NCI-H2029 treated with DMSO at 0.1 percent for 48 hours (cell line): ENCODE measurements at places on chromosomes 5 and 9.
A peak's percentile ranks its signal among the peaks of the same experiment; 100 is the strongest.

GRCh38 chr5:93580927-93581445 lies at the start of gene NR2F1-AS1:
Gene NR2F1-AS1 (minus strand): TSS chr5:93581219.
- no peak for DNase-seq

DNA sequence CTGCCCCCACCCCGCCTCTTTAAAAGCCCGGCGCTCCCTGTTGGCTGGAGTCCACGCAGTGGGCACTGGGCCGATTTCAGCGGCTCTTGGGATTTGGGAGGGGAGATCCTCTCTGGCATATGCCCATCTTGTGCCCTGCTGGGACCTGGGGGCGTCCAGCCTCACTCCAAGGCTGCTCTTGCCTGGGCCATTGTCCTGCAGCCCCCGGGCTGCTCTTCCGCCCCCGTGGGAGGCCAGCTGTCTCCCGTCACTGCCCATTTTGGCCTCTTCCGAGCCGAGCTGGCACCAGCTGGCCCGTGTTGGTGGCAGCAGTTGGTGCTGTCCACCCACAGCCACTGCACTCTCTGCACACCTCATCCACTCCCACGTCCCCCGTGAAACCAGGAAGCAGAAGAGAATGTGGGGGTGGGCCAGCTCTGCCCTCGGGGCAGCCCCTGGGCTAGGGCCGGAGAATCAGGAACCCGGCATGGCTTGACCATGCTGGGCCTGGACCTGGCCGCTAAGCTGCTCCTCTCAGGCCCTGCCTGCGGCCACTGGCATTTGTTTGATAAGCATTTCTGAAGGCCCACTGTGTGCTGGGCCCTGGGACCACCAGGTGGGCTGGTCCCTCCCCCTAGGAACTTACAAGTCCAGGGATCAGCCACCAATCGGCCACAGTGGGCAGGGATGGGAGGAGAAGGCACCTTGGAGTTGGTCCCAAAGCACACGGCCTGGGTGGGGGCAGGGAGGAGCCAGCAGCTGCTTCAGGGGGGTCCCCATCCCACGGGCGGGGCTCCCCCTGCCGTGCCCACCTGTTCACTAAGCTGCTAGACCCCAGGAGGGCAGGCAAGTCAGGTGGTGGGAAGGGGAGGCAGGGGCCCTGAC lies 2.2 kb downstream of the C8G start:
- DNase-seq: no peak

GRCh38 chr5:60521376-60522291 lies 178.3 kb downstream of the DEPDC1B start:
- DNase-seq: no peak

GRCh38 chr9:91991721-91992341 lies 41.8 kb upstream of the ROR2 start:
- DNase-seq: no peak

DNA sequence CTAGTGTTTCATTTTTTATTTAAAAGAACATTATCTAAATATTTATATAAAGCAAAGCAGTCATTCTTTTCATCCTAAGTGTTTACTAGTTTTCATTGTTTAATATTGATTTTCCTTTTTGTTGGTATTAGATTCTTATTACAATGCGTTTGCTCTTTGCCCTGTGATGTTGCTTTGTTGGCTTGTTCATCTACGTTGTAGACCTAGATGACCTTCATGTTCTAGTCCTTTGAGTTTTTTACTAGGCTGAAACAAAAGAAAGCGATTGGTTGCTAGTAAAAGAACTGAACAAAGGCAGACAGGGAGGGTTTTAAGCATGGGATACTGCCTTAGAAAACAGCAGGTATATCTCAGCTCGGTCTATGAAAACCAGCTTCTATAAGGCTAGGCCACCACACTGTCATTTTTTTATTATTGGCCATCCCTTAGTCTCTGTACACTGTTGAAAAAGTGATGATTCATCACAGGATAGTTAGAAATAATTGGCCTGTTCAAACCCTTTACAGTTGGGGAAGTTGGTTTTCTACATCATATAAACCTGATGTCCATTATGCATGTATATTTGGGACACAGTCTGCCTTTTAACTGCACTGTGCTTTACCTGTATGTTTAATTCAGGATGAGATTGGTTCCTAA lies 119.0 kb downstream of the ZCCHC7 start:
- DNase-seq: no peak

GRCh38 chr5:92309336-92309991 lies 926.3 kb upstream of the ARRDC3 start:
- DNase-seq: peak; percentile 6

- DNase-seq: no peak
Observed at GRCh38 chr9:371349-371748, 156.7 kb downstream of the DOCK8 start.

DNA sequence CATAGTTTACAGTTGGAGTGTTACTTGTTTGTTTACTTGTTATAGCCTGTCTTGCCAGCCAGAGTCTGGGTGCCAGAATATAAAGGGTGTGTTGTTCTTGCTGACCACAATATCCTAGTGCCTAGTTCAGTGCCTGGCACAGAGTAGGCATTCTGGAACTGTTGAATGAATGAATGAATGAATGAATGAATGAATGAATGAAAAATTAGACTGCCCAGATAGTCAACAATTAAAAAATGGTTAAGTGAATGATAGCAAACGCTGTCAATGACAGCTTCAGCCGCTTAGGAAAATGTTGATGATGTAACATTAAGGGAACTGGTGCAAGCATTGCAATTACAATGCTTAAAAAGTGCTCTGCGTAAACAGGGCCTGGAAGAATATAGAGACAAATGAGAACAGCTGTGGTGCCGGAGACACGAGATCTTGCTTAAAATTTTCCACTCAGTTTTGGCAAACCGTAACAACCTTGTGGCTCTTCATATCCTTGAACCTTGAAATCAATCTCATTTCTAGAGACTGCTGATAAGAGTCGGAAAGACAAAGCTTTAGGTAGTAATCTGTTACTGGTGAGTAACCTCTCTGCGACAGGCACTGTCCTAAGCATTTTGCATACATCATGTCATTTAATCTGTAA lies 4.7 kb upstream of the TTLL11 start:
- DNase-seq: no peak

GRCh38 chr5:67857502-67857901 lies 358.1 kb upstream of the PIK3R1 start:
- DNase-seq: no peak

DNA sequence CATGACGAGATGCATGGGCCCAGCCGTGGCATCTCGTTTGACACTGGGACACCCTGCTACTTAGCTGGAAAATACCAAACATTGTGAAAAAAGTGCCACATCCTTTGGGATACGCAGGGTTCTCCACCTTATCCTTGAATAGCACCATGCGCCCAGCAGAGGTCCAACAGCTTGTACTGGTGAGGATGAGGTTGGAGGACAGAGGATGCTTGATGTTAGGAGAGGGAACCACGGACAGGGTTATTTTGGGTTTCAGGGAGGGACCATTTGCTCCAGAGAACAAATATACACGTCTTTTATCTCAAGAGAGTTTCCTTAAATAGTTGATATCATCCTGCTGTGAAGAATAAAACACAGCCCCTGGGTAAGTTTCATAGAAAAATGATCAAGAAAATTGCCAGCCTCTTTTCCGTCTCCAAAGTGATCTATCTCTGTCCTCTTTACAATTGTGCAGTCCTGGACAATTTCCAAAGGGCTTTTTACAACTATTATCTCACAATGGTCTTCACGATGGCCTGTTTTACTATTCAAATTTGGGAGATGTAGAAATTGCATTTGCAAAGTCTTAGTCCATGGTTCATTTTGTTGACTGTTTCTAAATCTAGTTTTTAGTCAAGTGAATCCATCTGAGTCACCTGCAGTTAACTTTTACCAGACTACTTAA lies 19.9 kb upstream of the FRRS1L start:
- no peak for DNase-seq

DNA sequence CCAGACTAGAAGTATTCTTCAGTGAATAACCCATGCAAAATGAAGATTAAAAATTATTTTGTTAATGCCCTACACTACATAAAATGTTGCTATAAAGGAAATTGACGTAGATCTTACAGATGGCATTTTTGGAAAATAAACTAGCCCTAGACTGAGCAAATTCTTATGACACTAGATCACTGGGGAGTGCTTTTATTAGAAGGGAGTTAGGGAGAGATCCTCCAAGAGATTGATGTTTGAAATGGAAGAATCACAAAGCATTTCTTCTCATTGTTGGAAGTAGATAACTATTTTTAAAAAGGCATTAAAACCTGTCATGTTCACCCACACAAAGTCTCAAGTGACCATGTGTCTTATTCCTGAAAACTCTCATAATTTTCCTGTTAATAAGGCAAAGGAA lies 351.1 kb upstream of the TLE4 start:
- no peak for DNase-seq

DNA sequence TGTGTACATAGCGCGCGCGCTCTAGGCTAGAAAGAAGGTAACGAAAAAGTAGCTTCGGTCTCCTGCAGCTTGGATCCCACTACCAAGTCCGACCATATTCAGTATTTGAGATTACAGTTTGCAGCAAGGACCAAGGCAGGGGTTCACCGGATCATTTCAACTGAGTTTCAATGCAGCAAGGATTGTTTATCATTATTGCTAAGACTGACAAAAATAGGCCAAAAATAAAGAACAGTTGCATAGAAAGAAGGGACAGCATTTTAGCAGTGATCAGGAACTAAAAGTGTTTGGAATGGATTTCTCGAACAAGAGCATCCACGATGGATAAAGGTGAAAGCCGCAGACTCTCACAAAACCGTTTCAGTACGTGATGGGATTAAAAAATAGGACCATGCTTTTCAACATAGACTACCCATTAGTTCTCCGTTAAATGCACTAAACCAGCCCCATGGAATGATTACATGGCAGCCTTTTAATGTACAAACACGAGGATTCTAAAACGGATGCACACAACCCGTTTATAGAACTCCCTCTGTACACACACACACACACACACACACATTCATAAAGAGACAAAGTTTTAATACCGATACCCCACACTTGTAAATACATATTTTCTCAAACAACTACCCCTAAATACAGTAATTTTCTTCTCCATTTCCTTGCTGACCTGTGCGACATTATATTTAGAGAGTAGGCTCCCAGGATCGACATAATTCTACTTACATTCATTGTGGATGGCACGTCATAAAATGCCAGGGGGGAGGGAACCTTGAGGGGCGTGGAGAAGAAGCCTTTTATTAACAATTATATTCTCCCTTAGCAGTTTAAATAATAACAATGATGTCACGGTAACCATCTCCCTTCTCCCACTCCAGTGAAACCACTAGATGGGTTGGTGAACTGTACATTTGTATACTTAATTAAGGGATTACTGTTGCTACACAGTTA lies 197.1 kb downstream of the MEF2C start:
- DNase-seq: no peak

DNA sequence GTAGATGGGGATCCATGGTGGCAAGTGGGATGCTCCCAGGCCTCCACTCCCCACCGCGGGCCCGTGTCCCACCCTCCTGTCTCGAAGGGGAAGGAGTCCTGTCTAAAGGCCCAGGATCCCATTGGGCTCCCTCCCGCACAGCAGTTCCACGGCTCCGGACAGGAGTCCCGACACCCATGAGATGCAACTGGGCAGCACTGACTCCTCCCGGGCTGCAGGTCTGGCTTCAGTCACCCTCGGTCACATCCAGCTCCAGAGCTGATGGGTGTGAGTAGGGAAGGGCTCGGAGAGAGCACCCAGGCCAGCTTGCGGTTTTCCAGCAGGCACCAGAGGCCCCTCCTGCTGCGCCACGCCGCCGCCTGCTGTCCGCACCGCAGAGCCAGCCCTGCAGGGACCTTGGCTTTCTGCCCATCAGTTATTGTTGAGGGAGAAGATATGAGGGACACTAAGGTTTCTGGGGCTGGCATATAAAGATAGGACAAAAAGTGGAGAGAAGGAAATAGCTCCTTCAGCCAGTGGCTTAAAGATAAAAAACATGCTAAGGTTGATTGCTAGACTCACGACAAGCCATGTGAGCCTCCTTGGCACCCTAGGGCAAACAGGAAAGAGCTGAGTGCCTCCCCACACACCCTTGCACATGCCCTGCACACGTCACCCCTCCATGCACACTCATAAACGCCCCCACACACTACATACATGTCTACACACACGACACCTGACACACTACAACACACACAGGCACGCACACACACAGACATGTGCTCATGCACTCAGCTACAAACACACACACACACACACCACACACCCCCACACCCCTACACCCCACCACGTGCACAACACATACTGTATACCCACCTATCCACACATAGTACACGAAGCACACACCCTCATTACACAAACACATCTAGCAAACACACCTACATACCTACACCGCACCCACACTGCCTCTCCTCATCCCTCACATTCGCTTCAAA lies 79.0 kb downstream of the AK8 start:
- no peak for DNase-seq

GRCh38 chr5:141870228-141870627 lies 8.0 kb downstream of the PCDH1 start:
- DNase-seq: no peak

GRCh38 chr9:110105107-110105506 lies 102.9 kb downstream of the C9orf152 start:
- DNase-seq: no peak

- no peak for DNase-seq
Observed at GRCh38 chr9:137316012-137316981, 14.2 kb upstream of the NRARP start.

GRCh38 chr9:78189001-78189400 lies 46.9 kb upstream of the CEP78 start:
- DNase-seq: no peak

GRCh38 chr5:76074487-76075065 lies 8.6 kb upstream of the SV2C start:
- no peak for DNase-seq

- no peak for DNase-seq
Observed at GRCh38 chr5:132506094-132506692, 15.6 kb upstream of the IRF1 start.

DNA sequence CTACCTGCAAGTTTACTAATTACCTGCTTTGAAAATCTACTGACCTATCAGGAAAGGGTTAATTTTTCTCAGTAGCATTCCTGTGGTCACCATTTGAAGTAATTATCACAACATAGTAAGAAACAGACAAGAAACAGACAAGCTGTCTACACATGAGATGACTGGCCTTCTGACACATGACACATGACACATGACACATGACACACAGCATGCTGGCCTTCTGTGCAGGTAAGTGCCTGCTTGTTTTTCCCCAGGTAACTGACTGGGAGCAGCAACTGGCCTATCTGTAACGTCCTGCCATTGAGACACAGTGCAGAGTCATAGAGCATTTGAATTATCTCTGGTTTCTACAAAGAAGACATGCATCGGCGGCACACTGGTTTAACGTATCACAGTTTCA lies 222.4 kb downstream of the CTNND2 start:
- DNase-seq: no peak

DNA sequence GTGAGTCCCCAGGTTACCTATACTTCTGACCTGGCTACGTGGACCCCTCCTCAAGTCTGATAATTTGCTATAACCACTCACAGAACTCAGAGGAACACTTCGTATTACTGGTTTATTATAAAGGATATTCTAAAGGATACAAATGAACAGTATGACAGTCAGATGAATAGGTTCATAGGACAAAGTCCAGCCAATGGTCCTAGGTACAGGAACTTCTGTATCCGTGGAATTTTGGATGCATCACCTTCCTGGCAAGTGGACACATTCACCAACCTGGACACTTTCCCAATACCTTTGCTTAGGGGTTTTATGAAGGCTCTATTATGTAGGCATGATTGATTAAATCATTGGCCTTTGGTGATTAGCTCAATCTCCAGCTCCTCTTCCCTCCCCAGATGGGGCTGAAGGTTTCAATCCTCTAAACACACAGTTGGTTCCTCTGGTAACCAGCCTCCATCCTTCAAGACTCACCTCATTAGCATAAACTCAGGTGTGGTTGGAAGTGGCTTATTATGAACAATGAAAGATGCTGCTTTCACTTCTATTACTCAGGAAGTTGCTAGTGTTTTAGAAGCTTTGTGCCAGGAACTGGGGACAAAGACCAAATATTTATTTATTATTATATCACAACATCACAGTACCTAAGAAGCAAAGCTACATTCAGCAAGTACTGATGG lies 149.6 kb upstream of the ELL2 start:
- no peak for DNase-seq
